ENCODE measurements at places on chromosomes 2 and 18. TPM values are rescaled to one million over a fixed set of nuclear protein-coding genes. Genes with fewer than 3 reads are reported as not detected.

- no peaks in the 10 kb centered on the region for H3K27me3 ChIP-seq
- no peak overlapping the region for H3K27ac ChIP-seq
- no peak for DNase-seq
- H3K4me3 ChIP-seq, result no peak overlapping the region
- no peaks in the 10 kb centered on the region for H3K36me3 ChIP-seq
Measured at GRCh38 chr2:32745191-32745590, 117.3 kb downstream of the TTC27 start.

GRCh38 chr2:139439100-139439499 is 658.9 kb upstream of the NXPH2 start:
- H3K27ac ChIP-seq, result no peak overlapping the region
- H3K27me3 ChIP-seq, result no peaks in the 10 kb centered on the region
- H3K36me3 ChIP-seq, result no peaks in the 10 kb centered on the region
- H3K4me3 ChIP-seq, result no peak overlapping the region
- H3K4me1 ChIP-seq, result no peaks in the 10 kb centered on the region

GRCh38 chr2:226644399-226644865 is 155.2 kb downstream of the IRS1 start:
- H3K4me3 ChIP-seq, result no peak overlapping the region
- DNase-seq, result no peak
- no peaks in the 10 kb centered on the region for H3K27me3 ChIP-seq
- H3K4me1 ChIP-seq, result peaks cover 3% of the 10 kb centered on the region

- no peak overlapping the region for H3K4me3 ChIP-seq
- DNase-seq, result no peak
- H3K4me1 ChIP-seq, result no peaks in the 10 kb centered on the region
- no peaks in the 10 kb centered on the region for H3K36me3 ChIP-seq
- H3K27ac ChIP-seq, result no peak overlapping the region
Measured at GRCh38 chr2:162298669-162299335, 19.7 kb downstream of the IFIH1 start.

DNA sequence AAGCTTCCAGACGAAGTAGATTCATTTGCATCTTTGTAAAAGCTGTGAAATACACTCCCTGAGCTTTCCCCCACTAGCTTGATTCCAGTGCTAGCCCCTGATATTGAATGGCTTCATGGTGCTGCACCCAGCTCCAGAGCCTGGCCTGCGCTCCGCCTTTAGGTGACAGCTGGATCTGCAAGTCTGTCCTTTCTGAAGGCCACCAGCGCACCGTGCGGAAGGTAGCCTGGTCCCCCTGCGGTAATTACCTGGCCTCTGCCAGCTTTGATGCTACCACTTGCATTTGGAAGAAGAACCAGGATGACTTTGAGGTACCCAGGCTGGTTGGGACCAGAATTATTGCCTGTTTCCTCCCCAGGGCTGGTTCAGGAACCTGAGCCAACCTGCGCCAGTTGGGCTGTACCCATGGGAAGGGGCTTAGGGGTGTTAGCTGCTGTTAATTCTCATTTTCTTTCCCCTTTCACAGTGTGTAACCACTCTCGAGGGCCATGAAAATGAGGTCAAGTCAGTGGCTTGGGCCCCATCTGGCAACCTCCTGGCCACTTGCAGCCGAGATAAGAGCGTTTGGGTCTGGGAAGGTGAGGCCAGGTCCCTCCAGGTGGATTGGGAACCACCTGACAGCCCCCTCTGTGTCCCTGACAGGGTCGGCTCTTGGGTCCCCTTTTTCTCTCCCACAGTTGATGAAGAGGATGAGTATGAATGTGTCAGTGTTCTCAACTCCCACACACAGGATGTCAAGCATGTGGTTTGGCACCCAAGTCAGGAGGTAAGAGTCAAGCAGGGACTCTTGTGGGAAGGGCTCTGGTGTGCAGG is 1.3 kb downstream of the CIAO1 start:
- H3K4me3 ChIP-seq, result peak overlapping the region; percentile 79
- H3K4me1 ChIP-seq, result peaks cover 6% of the 10 kb centered on the region
- H3K36me3 ChIP-seq, result no peaks in the 10 kb centered on the region
- no peak overlapping the region for H3K27ac ChIP-seq
- no peaks in the 10 kb centered on the region for H3K27me3 ChIP-seq

DNA sequence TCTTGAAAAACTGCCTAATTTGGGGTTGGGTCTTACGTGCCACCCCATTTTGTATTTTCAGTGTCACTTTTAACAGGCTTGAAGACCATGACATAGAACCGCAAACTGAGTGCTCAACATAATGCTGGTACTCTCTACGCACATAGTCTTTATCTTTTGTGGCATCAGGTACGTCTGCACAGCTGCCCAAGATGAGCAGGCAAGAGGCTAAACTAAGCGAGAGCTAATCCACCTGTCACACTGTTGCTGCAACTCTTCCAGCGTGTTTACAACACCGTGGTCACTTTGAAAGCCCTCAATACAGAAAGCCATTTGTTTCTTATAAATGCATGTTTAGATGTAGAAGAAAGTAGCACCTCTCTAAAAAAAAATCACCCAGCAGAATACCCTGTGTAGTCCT is 270.0 kb upstream of the TCF4 start:
- no peak overlapping the region for H3K4me3 ChIP-seq
- no peaks in the 10 kb centered on the region for H3K36me3 ChIP-seq

GRCh38 chr18:11944252-11944651 is 36.1 kb upstream of the MPPE1 start:
- no peaks in the 10 kb centered on the region for H3K27me3 ChIP-seq
- peaks cover 7% of the 10 kb centered on the region for H3K4me1 ChIP-seq
- no peak overlapping the region for H3K27ac ChIP-seq
- H3K4me3 ChIP-seq, result no peak overlapping the region
- H3K36me3 ChIP-seq, result no peaks in the 10 kb centered on the region

DNA sequence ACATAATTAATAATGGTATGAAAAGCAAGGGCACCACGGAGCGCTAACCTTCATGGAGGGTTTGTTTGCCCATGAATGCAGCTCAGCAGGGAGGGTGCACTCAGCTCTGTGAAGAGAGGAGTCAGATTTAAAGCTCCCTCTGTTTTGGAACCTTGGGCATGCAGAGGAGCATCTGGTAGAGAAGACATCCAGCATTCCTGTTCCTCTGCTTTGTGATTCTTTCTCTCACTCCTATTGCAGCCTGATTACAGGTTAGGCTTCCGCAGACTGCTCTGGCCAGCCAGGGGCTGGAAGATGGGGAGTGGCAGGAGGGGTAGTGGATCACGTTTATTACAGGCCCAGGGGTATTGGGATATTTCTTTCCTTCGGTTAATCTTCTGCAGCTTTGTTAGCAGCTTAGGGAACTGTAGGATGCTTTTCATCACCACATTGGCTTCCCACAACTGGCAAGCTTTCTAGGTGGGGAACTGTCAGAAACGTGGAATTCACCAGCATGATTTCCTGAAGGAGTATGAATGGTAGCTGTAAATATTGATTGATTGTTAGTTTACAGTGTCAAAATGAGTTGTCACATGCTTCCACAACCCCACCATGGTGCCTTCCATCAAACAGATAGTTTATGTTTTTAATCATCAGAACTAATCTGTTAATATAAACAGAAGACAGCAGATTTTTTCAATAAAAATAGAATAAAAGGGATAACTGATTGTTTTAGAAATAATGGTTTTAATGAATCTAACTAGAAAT is 201.1 kb downstream of the VAPA start:
- H3K27me3 ChIP-seq, result no peaks in the 10 kb centered on the region
- DNase-seq, result no peak
- peaks cover 11% of the 10 kb centered on the region for H3K4me1 ChIP-seq
- H3K4me3 ChIP-seq, result no peak overlapping the region
- H3K27ac ChIP-seq, result no peak overlapping the region

GRCh38 chr2:8346706-8347430 is 335.0 kb upstream of the ID2 start:
- no peak overlapping the region for H3K27ac ChIP-seq
- H3K4me3 ChIP-seq, result no peak overlapping the region
- no peak for DNase-seq
- no peaks in the 10 kb centered on the region for H3K27me3 ChIP-seq
- no peaks in the 10 kb centered on the region for H3K4me1 ChIP-seq

OXER1 gene
- 0.88 TPM for total RNA-seq

GRCh38 chr2:74297391-74297790 is 45.8 kb downstream of the SLC4A5 start:
- no peak overlapping the region for H3K4me3 ChIP-seq
- H3K4me1 ChIP-seq, result peaks cover 10% of the 10 kb centered on the region
- no peak overlapping the region for H3K27ac ChIP-seq
- H3K36me3 ChIP-seq, result no peaks in the 10 kb centered on the region
- DNase-seq, result no peak

GRCh38 chr18:46591783-46592391 is 65.1 kb downstream of the LOXHD1 start:
- no peak overlapping the region for H3K27ac ChIP-seq
- no peaks in the 10 kb centered on the region for H3K27me3 ChIP-seq
- DNase-seq, result peak; percentile 18
- H3K4me3 ChIP-seq, result no peak overlapping the region
- no peaks in the 10 kb centered on the region for H3K4me1 ChIP-seq
- H3K36me3 ChIP-seq, result no peaks in the 10 kb centered on the region

GRCh38 chr2:86301711-86302202 is 35.7 kb downstream of the REEP1 start:
- peaks cover 23% of the 10 kb centered on the region for H3K4me1 ChIP-seq
- peaks cover 5% of the 10 kb centered on the region for H3K27me3 ChIP-seq
- DNase-seq, result peak; percentile 39
- H3K27ac ChIP-seq, result no peak overlapping the region

Measured in neural progenitor cell (in vitro differentiated cells).